ENCODE measurements at places on chromosomes 5 and 9.
A peak's percentile ranks its signal among the peaks of the same experiment; 100 is the strongest.

DNA sequence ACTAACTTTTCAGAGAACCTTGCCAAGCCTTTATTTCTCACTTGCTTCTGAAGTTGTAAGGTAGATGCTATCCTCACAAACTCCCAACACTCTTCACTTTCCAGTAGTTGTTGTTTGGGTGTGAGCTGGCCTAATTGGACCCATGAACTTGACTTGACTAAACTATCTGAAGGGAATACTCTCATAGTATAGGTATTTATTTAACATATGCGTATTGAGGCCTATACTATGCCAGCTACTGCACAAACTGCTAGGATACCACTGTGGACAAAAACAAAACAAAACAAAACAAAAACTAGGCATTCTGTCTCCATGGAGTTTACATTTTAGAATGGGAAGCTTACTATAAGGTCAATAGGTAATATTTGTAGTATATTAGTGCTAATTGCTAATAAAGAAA, 1.3 kb downstream of the TXNDC8 start:
- DNase-seq = no peak

DNA sequence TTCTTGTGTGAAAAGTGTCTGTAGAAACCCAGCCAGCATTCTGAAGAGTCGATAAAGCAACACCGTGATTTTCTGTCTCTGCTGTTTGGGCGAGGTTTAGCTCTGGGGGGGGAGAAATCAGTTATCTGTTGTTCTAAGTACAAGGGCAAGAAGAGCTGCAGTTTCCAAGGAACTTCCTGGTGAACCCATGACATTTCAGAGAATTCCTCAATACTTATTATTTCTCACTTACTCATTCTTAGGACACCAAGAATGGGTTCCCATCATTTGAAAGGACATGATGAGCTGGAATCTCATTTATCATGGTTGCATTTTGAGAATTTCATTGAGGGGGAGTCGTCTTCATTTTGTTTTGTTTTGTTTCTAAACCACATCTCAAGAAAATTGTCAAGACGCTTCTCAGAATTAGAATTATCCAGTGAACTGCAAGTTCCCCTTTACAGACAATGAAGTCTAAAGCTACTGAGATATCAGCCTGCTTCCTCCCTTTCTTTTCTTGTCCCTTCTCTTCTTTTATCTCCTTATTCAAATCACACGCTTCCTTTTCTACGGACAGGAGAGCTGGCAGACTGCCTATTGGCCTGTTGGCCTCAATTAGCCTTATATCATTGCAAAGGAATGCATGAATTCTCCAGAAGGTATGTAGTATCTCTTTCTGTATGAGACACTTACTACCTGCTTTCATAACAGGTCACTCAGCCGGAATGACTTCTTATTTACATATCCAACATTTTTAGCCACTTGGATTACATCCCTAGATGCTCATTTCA, 53.7 kb downstream of the ZNF462 start:
- DNase-seq = no peak

- no peak for DNase-seq
These were observed 41.5 kb downstream of the PIP5K1B start for GRCh38 chr9:68746525-68746924.

GRCh38 chr5:31921852-31922305, 252.2 kb downstream of the GOLPH3 start:
- DNase-seq = no peak

DNA sequence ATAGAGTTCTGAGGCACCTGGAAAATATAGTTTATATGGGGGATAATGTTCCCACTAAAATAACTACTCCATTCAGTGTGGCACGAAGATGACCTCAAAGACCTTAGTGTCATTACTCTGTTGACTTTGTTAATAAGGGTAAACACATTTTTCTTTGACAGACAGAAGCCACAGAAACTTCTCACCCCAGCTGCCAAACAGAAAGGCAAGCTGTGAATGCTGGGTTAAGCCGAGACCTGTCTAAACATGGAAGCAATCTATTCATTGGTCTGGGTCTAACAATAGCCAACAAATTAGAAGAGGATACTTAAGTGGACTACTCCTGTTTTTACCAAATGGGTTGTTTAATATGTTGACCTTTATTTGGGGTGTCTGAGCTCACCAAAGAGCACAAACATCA, 171.4 kb downstream of the TLE1 start:
- DNase-seq = no peak

DNA sequence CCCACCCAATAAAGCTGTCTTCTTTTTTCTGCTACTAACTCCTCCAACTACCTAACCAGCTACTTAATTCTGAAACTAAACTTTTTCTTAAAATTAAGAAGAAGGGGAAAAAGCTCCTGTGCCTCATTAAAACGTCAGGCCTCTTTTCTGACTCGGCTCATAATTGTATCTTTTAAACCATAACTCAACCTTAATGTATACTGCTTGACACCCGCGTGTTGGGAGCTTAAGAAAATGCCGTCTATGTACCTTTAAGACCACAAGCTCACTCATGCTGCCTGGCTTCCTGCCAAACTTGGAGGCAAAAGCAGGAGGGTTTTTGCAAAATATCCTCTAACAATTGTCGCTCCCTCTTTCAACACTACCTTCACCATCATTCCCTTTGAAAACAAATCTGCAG, 5.0 kb downstream of the EBF1 start:
- no peak for DNase-seq

DNA sequence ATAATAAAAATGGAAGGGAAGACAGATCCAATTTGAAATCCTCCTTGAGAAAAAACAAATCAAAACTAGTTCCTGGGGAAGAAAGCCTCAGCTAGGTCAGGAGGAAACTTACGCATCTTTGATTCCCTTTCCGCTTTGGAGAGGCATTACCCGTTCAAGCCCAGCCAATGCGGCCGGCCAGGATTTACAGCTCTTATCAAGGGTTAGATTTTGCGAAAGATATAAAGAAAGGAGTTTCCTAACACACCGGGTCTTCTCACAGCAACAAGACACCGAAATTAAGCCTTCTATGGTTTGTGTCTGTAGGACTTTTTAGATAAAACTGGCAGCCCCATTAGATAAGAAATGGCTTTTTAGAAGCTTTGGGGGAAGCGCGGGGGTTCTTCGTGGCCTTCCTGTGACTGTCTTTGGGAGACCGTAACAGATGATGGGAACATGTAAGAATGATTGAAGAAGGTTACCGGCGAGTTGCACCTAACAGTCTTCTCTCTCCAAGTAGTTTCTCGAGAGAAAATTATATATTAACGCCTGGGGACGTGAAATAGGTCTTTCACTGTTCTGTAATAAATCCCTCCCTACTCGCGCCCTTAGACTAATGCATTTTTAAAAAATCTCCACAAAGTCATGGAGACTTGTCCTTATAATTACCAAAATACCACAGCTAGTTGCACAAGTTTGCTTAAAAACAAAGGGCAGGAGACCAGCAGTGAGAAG, 1.3 kb upstream of the ISL1 start:
- no peak for DNase-seq

- DNase-seq = no peak
These were observed 9.7 kb downstream of the NREP start for GRCh38 chr5:111747337-111747736.

- DNase-seq = no peak
These were observed 153.2 kb downstream of the COMMD10 start for GRCh38 chr5:116237917-116238500.

GRCh38 chr9:112028242-112029221, 131.9 kb downstream of the UGCG start:
- no peak for DNase-seq

GRCh38 chr9:5922192-5922591, 31.5 kb downstream of the MLANA start:
- no peak for DNase-seq

GRCh38 chr5:42494414-42494813, 71.2 kb downstream of the GHR start:
- DNase-seq = no peak

DNA sequence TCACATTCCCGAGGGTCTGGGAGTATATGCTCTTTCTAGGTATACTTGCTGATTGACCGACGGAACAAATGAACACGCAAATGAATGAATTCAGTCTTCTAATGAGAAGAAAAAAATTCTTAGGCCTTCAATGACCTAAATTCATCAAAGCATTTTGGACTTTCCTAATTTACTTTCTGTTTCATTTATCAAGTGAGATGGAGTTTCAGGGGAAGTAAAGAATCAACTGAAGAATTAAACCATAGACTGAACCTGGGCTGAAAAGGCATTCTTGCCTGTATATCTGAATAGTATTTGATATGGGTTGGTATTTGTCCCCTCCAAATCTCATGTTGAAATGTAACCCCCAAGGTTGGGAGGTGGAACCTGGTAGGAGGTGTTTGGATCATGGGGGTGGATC, 64.1 kb downstream of the ZFAND5 start:
- DNase-seq = no peak

- no peak for DNase-seq
These were observed 80.9 kb downstream of the ADAMTS16 start for GRCh38 chr5:5220901-5221631.

- DNase-seq = no peak
These were observed 446.2 kb upstream of the RIOK2 start for GRCh38 chr5:97629276-97629675.

- DNase-seq = no peak
These were observed 123.4 kb upstream of the MAN2A1 start for GRCh38 chr5:109566361-109566760.

DNA sequence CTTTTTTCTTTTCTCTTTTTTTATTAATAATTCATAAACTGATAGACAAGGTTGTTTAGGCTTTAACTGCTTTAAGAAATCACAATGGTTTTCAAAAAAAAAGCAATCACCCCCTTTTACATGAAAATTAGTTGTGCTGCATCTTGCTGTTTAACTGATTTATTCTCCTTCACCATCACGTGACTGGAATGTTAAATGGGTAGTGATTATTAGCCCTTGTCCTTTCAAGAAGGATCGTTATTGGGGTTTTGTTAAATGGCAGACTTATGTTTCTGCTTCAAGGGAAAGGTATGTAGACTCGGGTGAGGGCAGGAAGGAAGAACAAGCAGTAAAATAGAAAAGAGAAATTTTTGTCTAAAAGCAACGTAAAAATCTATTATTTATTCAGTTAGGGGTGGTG, 175.6 kb upstream of the TLE4 start:
- no peak for DNase-seq

- no peak for DNase-seq
These were observed 431.0 kb downstream of the ENC1 start for GRCh38 chr5:74209571-74209970.

- DNase-seq = no peak
These were observed 8.5 kb downstream of the GIN1 start for GRCh38 chr5:103111468-103111867.

- DNase-seq = no peak
These were observed 155.0 kb upstream of the MVB12B start for GRCh38 chr9:126171641-126172040.

GRCh38 chr9:96022445-96023051, 147.1 kb downstream of the ERCC6L2 start:
- DNase-seq = no peak

- DNase-seq = no peak
These were observed 68.2 kb downstream of the EBF1 start for GRCh38 chr5:159031513-159031912.

- DNase-seq = no peak
These were observed 27.2 kb upstream of the CER1 start for GRCh38 chr9:14749741-14750211.

DNA sequence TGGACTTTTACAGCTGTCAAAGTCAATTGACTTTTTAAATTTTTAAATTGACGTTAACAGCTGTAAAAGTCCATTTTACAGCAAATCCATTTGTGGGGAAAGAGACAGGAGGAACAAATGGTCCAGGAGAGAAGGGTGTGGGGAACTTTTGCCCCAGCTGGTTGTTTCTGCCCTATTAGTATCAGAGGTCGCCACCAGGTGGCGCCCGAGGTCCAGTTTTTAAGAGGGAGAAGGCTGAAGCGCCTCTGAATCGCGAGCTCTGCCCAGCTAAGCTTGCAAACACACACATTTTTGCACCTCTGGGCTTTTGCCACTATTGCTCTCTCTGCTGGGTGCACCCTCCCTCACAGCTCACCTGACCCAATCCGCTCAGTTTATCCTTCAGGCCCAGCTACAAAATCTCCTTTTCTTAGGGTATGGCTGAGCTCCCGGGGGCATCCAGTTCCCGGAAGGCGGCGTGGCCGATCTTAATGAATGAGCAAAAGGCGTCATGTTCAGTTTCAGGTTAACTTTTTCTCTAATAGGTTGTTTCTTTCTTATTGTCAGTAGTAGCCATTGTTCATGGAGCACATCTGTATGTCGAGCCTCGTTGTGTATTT, 6.3 kb upstream of the TTLL11 start:
- peak; percentile 61 for DNase-seq

- DNase-seq = no peak
These were observed 85.2 kb upstream of the CLINT1 start for GRCh38 chr5:157944077-157944633.

GRCh38 chr9:2602704-2603116, 18.9 kb upstream of the VLDLR start:
- no peak for DNase-seq

GRCh38 chr9:36742264-36742663, 169.6 kb downstream of the MELK start:
- no peak for DNase-seq

- DNase-seq = no peak
These were observed 12.6 kb downstream of the DMGDH start for GRCh38 chr5:79056847-79057246.

- no peak for DNase-seq
These were observed 184.7 kb downstream of the ROR2 start for GRCh38 chr9:91765296-91765695.

DNA sequence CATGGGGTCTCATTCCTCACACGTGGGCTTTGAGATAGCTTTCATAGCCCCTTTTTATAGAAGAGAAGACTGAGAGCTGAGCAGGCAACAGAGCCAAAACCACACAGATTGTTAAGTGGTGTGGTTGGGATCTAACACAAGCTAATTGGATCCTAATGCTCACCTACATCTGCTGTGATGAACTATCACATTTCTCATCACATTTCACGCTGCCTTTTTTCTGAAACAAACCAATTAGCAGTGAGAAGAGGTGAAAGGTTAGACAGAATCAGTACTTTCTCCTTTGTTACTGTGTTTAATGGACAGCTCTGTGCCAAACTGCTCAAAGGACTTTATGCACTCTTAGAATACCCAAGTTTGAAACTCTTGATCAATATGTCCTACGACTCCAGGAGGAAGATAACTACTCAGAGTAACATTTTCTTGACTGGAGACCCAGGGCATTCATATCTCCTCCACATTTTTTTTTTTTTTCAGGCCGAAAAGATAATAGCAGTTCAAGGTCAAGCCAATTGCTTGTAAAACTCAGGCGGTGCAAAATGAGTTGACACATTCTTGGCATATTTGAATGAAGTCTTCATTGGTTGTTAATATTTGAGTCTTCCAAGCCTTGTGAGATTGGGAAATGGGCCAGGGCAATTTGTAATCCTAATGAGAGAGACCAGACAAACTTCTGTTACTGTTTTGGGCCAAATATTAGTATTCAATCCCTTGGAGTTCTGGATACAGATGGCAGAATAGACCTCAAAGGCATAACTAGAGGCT, 138.4 kb downstream of the KCTD16 start:
- no peak for DNase-seq

DNA sequence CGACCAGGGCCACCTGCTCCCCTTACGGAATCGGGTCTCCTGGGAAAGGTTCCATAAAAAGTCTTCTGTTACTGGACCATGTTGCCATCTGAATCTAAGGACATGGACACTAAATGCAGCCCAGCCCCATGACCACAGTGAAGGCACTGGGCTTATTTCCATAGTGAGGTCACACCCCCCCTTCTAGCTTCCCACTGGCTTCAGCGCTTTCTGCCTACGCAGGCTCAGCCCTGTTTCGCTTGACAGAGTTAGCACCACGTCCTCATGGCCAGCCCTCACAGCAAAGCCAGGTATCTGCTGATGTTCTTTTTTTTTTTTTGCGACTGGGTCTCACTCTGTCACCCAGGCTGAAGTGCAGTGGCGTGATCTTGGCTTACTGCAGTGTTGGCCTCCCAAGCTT, 14.1 kb downstream of the UCK1 start:
- no peak for DNase-seq

- DNase-seq = no peak
These were observed 502.5 kb downstream of the RASEF start for GRCh38 chr9:82560457-82560904.

Measured in activated effector memory CD4-positive, alpha-beta T cell treated with Interleukin-2 at 50 U/mL for 16 hours (primary cell).